ENCODE measurements at places on chromosomes 5 and 9.

GRCh38 chr5:38994324-38994927 lies 79.8 kb downstream of the RICTOR start:
- peak; percentile 8 for DNase-seq

DNA sequence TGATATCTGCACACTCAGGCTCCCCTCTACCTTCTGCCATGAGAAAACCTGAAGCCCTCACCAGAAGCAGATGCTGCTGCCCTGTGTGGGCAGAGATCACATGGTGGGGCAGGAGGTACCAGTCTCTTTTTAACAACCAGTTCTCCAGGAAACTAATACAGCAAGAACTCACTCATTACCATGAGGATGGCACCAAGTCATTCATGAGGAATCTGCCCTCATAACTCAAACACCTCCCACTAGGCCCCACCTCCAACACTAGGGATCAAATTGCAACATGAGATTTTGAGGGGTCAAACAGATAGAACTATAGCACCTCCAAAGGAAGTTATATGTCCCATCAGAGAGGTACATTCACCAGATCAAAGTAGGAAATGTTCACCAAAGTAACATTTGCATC lies 136.3 kb upstream of the SHB start:
- DNase-seq, result no peak

- DNase-seq, result no peak
Measured at GRCh38 chr5:1815881-1816292, 14.7 kb downstream of the NDUFS6 start.

- no peak for DNase-seq
Measured at GRCh38 chr5:125874717-125875116, 548.5 kb upstream of the GRAMD2B start.

DNA sequence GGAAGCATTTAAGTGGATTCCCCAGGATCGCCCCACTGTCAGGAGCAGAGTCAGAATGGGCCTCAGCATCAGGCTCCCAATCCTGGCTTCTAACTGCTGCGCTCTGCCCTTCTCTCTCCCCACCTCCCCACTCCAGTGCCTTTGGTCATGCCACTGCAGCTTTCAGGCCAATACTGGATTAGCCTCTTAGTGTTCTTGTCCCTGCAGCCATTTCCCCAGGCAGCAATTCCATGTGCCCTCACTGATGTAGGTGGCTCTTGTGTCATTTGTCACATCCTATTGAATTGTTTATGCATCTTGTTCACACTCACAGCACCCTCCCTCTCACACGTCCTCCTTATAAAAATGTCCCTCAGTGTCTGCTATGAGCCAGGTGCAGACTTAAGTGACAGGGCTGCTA lies 544.2 kb upstream of the DAP start:
- DNase-seq, result no peak

- no peak for DNase-seq
Measured at GRCh38 chr5:138109463-138110265, 25.8 kb downstream of the WNT8A start.

DNA sequence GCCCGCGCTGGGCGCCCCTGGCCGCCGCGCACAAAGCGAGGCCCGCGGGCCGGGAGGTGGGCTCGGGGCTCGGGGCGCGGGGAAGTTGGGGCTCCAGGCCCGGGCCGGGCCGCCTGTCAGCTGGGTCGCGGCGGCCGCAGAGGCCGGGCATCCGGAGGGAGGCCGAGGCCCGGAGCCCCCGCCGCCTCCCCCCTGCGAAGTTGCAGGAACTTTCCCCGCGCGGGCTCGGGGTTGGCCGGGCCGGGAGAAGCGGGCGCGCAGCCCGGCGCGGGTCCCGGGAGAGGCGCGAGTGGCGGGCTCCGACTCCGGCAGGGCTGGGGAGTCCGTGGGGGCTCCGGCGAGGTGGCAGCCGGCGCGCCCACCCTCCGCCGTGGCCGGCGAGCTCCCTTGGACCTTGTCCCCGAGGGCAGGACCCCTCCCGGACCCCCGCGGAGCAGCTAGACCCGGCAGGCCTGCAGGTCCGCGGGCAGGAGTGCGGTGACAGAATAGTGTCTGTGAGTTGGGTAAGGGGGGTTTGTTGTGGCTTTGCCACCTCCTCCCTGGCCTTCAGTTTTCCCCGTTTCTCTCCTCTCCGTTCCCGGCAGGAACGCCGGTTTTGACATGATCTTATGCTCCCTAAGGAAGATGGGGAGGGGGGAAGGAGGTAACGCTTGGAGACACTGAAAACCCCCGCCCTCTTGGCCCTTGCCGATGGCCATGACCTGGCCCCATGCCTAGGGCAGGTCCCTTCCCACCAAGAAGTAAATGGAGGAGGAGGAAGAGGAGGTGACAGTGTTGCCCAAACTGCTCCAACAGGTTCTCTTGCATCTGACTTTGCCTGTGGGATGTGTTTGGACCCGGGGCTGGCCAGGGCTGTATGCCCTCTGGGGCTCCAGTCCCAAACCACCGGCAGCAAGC lies 942 bp downstream of the PHF2 start:
- no peak for DNase-seq

- DNase-seq, result no peak
Measured at GRCh38 chr5:136028782-136029742, at the start of gene TGFBI. TSS of gene TGFBI (plus strand) at chr5:136028988. CDS start at chr5:136029056, 68 bp downstream.

DNA sequence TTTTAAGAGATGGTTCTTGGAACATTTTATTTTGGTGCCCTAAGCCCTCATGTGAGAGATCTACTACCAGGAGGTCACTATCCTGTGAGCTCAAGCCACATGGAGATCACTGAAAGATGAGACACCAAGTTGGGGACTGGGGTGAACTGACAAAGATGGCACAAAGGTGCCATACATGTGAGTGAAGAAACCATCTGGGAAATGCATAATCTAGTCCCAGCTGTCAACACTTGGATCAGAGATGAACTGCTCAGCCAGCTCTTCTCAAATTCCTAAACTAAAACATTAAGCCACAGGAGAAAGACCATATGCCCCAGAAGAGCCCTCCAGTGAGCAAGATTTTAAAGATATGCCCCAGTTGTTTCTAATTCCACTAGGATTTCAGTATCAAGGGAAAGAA lies 22.2 kb upstream of the MYOT start:
- no peak for DNase-seq

DNA sequence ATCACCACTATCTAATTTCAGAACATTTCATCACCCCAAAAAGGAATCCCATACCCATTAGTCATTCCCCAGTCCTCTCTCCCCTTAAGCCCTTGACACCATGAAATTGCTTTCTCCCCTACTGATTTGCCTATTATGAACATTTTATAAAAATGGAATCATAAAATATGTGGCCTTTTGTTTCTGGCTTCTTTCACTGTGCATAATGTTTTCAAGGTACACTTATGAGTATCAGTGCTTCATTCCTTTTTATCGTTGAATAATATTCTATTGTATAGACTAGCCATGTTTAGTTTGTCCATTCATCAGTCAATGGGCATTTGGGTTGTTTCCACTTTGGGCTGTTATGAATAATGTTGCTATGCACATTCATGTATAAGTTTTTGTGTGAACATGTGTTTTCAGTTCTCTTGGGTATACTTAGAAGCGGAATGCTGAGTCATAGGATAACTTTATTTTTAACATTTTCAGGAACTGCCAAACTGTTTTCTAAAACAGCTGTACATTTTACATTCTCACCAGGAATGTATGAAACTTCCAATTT lies 40.4 kb upstream of the FGF1 start:
- no peak for DNase-seq

DNA sequence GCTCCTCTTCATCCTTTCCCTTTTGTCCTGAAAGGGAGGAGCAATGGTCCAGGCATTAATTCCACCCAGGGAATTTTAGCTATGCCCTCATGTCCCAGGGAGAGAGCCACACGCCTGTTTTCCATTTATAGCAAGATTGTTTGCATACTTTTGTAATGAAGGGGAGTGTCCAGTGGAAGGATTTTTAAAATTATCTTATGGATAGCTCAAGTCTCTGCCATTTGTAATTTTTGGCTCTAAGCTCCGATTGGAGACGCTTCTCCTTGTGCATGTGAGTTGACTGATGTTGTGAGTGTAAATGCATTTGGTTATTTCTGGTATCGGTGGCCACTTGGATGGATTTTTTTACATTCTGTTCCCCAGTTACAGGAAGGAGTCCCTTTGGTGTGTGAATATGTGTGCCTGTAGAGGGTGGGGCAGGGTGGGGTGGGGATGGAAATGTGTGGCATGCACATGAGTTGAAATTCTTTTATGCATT lies 7.2 kb upstream of the RPL26L1 start:
- DNase-seq, result no peak

GRCh38 chr9:82989929-82990328 lies 73.0 kb downstream of the RASEF start:
- no peak for DNase-seq

DNA sequence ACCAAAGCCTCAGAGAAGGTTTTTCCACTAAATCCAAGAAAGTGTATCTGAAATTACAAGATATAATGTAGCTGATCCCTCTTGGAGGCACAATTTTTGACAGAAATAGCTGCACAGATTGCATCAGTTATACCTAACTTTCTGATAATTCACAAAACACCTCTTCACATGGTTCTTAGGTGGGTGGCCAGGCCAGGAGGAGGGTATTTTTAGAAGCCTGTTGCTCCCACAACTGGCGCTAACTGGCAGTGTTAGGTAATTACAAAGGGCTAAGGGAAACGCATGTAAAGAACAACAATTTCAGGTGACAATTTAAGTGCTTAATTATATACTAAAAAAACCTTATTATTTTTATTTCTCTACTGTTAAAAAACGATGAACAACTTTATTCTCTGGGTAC lies 247.9 kb downstream of the BNC2 start:
- DNase-seq, result no peak

- no peak for DNase-seq
Measured at GRCh38 chr9:107212613-107213012, 70.5 kb upstream of the RAD23B start.
